Heart left ventricle (tissue), 16 donors: ENCODE measurements at places on chromosomes 1 and 21. TPM values are rescaled to one million over a fixed set of nuclear protein-coding genes. Genes with fewer than 3 reads are reported as not detected.

GRCh38 chr1:226344441-226345259 is 35.7 kb upstream of the LIN9 start:
- no peaks in the 10 kb centered on the region for H3K36me3 ChIP-seq
- DNase-seq: no peak
- H3K27me3 ChIP-seq: no peaks in the 10 kb centered on the region
- no peak overlapping the region for H3K4me3 ChIP-seq

Gene CDK11B
- total RNA-seq: 26.5 TPM

DNA sequence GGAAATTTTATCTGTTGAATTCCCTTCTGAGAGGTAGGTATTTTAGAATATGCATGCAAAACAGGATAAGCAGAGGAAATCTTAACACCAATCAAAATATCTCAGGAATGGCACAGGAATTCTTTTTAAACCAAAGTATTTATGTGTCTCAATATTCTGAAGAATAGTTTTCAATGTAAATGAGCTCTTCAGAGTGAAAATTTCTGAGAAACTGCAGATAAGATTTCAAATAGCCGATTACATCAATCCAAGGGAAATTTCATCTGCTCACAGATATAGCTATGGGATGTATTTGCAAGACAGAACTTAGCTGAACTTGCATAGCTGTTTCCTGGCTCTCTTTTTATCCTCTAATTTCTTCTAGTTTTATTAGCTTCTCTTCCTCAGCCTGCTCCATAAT is 209.5 kb downstream of the GRIK1 start:
- H3K4me3 ChIP-seq: no peak overlapping the region
- H3K27me3 ChIP-seq: no peaks in the 10 kb centered on the region
- DNase-seq: no peak
- no peaks in the 10 kb centered on the region for H3K36me3 ChIP-seq
- no peaks in the 10 kb centered on the region for H3K4me1 ChIP-seq

DNA sequence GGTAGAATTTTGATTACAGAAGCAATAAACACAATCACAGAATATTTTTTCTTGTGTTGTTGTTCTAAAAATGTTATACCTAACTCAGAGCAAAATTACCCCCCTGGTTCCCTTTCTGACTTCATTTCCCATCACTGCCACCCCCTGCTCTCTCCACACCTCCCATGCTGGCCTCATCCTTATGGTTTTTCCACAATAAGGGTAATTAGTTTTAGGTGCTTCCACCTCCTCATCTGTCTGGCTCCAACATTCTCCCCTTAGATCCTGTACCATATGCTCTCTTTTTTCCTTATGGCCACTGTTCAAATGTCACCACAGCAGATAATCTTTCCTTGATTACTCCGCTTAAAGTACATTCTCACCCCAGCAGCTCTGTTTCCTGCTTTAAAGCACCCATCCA is 2208.6 kb downstream of the MRPL39 start:
- no peaks in the 10 kb centered on the region for H3K36me3 ChIP-seq
- H3K27me3 ChIP-seq: no peaks in the 10 kb centered on the region
- H3K4me3 ChIP-seq: no peak overlapping the region
- DNase-seq: no peak
- H3K27ac ChIP-seq: no peak overlapping the region

GRCh38 chr1:27588256-27589232 is 15.4 kb downstream of the AHDC1 start:
- no peak overlapping the region for H3K4me3 ChIP-seq
- DNase-seq: no peak
- H3K27ac ChIP-seq: peak overlapping the region; percentile 99
- no peaks in the 10 kb centered on the region for H3K27me3 ChIP-seq

Gene CHI3L2
- total RNA-seq: 23.0 TPM

DNA sequence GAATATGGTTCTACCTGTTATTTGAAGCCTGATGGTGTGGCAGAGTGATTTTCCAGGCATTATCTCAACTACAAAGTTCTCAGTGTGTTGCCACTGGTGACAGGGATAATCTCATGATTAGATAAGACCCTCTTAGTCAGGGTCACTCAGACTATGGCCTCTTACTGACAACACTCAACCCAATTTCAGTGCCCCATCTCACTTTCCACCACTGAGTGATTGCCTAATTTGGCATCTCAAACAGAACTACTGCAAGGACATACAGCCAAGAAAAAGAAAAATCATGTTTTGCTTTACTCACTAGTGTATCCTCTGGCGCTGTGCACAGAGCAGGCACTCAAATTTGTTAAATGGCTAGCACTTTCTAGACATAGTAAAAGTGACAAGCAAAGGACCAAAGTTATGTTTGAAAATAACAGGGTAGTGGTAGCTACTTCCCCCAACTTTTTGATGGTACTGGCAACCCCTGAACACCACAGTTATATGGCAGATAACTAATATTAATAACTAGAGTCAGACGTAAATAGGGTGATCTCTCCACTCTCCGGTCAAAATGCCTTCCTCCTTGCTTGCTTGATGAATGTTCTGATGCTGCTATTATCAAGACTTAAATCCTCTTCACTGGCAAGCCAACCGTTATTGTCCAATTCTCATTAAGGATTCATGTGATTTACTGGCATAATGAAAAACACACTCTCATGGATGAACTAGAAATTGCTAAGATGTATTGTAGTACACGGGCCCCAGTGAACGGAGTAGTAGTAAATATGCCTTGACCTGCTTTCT is 37.1 kb upstream of the SLC30A10 start:
- no peak overlapping the region for H3K27ac ChIP-seq
- no peak for DNase-seq
- H3K36me3 ChIP-seq: peaks cover 31% of the 10 kb centered on the region
- no peak overlapping the region for H3K4me3 ChIP-seq
- H3K4me1 ChIP-seq: no peaks in the 10 kb centered on the region

Gene LIN28A
- total RNA-seq: not detected

DNA sequence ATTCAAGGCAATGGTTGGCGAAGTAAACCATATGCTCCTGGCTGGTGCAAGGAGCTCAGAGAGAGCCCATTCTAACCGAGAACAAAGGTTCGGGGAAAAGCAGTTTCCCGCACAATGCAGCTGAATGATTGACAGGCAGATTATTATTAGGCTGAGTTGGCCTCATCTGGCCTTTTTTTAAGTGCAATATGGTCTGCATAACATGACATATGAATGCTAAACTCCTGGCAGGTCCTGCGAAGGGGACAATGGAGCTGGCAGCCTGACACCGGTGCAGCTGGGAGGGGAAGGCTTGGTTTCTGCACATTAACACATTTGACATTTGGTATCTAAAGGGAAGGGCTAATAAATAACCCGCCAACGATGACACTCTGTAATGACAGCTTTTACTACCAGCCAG is 92.0 kb downstream of the MIS18A start:
- H3K27ac ChIP-seq: no peak overlapping the region
- no peaks in the 10 kb centered on the region for H3K27me3 ChIP-seq
- H3K4me1 ChIP-seq: no peaks in the 10 kb centered on the region
- H3K36me3 ChIP-seq: no peaks in the 10 kb centered on the region
- H3K4me3 ChIP-seq: no peak overlapping the region
- DNase-seq: no peak

DNA sequence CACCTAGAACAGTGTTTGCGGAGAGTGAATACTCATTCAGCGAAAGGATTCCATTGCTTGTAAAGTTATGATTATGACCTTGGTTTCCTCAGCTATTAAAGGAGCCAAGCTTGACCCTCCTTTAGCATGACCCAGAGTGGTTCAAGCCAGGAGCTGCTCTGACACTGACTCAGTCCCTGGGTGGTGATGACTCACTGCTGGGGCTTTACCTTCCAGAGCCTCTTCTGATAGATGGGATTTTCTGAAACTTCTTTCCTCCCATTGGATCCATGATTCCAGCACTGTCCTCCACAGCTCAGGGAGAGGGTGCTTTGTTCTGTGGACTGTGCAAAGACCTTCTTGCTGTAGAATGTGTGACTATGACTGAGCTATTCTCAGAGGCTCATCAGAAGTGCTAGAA is 77.4 kb downstream of the S1PR1 start:
- no peaks in the 10 kb centered on the region for H3K4me1 ChIP-seq
- H3K4me3 ChIP-seq: no peak overlapping the region
- no peak overlapping the region for H3K27ac ChIP-seq
- no peaks in the 10 kb centered on the region for H3K36me3 ChIP-seq

GRCh38 chr1:20126806-20127440 is 7.6 kb upstream of the PLA2G2D start:
- no peak overlapping the region for H3K27ac ChIP-seq
- no peak for DNase-seq
- no peaks in the 10 kb centered on the region for H3K36me3 ChIP-seq

DNA sequence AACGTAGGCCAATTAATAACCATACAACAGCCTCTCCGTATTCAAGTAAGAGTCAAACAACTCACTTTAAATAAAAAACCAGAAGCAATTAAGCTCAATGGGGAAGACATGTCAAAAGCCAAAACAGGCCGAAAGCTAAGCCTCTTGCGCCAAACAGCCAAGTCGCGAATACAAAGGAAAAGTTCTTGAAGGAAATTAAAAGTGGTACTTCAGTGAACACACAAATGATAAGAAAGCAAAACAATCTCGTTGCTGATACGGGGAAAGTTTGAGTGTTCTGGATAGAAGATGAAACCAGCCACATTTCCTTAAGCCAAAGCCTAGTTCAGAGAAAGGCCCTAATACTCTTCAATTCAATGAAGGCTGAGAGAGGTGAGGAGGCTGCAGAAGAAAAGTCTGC is 53.4 kb downstream of the SIPA1L2 start:
- no peak for DNase-seq
- no peaks in the 10 kb centered on the region for H3K36me3 ChIP-seq
- peaks cover 31% of the 10 kb centered on the region for H3K4me1 ChIP-seq
